Memory B cell (primary cell): ENCODE measurements at places on chromosomes 3 and 15.

- DNase-seq = no peak
Measured at GRCh38 chr15:101474983-101475382, 14.5 kb downstream of the PCSK6 start.

DNA sequence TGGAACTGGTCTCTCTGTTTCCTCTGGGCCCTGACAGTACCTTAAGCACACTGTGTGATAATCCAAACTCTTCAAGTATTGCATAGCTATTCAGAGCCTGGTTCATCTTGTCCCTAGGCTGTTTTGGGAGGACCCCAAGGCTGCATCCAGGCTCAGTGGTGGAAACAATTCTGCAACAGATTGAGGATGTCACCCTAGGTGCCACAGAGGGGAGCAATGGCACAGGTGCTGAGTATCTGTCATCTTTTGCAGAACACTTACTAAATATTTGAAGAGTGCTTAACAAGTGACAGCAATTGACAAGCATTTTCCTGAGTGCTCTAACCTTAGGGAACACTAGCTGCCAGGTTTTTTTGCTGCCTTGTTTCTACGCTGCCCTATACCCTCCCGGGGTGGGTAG, 27.8 kb downstream of the STARD5 start:
- no peak for DNase-seq

DNA sequence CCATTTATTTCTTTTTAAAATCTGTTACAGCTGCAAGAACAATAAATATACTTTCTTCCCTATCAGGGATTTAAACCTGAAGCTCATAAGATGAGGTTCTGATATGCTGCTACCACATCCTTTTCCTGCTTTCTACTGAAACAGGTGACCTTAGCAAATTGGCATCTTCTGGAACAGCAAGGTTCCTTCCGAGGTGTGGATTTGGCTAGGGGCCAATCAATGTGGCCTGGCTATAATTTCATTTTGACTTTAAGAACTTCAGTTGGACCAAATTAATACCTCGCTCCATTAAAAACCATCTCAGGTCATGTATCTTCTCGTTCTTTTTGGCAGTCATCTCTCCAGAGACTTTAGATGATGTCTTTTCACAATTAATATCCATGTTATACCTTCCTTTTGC, 53.4 kb upstream of the C3orf80 start:
- no peak for DNase-seq

DNA sequence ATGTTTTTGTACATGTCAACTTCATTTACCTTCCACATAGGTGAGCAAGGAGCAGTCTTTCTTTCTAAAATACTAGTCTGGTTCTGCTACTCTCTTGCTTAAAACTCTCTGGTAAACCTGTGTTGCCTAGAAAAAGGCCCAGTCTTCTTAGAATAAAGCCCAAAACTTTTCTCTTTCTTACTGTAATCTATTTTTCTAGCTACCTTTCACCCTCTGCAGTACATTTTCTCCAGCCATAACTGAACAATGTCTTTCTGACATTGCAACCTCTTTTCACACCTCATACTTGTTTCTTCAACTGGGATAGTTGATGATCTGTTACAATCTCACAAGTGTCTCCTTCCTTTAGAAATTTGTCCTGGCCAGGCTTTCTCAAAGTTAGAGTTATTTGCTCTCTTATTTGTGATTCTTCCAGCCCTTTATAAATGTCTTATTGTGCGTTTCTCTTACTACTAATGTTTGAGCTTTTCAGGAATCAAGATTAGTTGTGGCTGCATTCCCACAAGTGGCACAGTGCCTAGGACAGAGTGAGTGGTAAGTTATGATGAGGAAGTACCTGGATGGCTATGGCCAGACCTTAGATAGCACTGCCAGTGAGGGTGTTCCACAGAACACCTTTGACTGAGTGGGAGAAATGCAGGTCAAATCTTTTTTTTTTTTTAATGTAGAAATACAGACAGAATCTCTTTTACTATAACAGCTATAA, 313.4 kb upstream of the SATB1 start:
- DNase-seq = no peak

- DNase-seq = no peak
Measured at GRCh38 chr15:52493968-52494367, 34.7 kb downstream of the MYO5A start.
